Activated T-cell treated with anti-CD3 and anti-CD28 coated beads, Interleukin-2, amount 50 U/mL, for 48 hours (primary cell): ENCODE measurements at places on chromosomes 2 and 18.
A peak's percentile ranks its signal among the peaks of the same experiment; 100 is the strongest.

DNA sequence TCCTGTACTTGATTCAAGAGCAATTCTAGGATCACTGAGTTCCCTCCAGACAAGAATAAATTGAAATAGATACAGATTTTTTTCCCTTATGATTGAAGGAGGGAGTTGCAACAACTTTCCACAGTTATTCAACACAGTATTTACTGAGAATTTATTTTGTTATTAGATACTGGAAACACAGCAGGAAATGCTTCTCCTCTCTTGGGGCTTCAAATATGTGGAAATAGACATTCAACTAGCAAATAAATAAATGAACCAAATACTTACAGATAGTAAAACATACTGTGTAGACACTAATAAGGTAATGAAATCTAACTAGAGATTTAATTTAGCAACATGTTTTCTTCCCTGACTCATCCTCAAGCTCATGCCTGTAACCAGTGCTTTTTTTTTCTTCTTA is 169.2 kb downstream of the LNPK start:
- no peak for DNase-seq

GRCh38 chr2:173740639-173741038 is 224.5 kb downstream of the SP3 start:
- DNase-seq: no peak

- no peak for DNase-seq
These were observed 129.9 kb downstream of the SPTBN1 start for GRCh38 chr2:54586062-54586461.

- DNase-seq: no peak
These were observed 2.3 kb downstream of the KIF5C start for GRCh38 chr2:148877403-148877740.

- DNase-seq: no peak
These were observed 37.1 kb downstream of the SULT1C2 start for GRCh38 chr2:108325756-108326155.

DNA sequence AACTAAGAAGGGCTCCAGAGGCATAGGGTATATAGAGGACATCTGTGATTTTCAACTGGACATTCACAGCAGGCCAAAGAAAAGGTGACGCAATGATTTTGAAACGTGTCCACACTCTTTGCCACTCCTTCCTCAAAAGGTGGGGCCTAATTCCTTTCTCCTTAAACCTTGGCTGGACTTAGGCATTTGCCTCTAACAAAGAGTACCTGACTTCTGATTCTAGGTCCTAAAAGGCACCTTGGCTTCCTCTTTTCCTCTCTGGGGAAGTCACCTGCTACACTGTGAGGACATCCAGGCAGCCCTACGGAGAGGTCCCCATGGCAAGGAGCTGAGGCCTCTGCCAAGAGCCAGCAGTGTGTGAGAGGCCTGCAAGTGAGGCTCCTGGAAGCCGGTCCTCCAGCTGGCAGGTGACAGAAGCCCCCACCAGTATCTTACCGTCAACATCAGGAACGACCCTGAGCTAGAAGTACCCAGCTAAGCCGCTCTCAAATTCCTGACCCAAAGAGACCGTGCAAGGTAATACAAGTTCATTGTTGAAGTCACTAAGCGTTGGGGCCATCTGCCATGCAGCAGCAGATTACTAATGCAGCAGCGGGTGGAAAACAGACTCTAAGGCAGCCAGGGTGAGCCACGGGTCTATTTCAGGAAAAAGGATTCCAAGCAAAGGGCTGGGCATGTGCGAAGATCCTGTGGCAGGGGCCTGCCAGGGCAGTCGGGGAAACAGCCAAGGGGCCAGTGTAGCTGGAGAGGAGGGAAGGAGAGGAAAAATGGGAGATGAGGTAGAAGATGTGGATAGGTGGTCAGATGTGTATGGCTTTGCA is 7.4 kb upstream of the HES6 start:
- no peak for DNase-seq

DNA sequence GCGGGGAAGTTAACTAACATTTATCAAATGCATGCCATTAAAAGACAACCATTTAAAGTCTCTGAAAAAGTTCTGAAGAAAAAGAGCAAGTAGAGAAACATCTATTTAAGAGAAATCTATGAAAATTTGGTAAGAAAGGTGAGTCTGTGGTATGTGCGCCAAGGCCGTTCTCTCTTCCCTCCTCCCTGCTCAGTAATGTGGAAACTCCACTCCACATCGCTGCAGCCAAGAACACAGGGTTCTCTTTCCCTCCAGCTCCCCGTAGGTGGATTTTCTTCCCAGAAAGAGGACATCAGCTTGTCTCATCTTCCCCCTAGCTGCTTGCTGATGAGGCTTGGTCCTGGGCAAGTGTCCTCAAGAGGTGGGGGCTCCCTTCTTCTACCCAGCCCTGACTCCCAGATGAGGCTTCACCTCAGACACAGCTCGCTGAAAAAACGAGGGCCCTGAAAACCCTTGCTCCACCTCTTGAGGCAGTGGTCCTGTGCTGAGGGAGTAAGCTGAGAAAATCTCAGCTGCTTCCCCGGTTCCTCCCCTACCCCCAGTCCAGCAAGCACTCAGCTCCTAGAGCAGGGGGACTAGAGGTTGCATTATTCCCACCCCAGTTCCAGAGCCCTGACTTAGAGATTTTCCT is 45.8 kb upstream of the PTPRM start:
- DNase-seq: no peak

DNA sequence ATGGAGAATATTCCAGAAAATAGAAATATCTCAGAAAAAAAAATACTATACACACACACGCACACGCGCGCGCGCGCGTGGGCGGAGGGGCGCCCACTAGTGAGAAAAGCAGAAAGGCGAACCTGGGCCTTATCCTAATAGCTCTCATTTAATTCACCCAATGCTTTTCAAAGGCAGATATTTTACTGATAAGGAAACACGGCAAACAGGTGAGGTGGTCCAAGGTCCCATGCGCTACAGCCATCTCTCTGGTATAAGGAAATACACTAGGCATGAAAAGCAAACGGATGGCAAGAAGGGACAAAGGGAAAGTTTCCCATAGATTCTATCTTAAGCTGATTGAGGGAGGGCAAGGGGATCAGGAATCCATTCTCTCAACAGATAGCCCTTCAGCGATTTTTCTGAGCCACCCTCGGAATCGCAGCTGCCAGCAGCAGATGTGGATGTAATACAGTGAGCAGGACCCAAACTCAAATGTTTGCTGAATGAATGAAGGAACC is 136.7 kb downstream of the TMEM247 start:
- DNase-seq: no peak

DNA sequence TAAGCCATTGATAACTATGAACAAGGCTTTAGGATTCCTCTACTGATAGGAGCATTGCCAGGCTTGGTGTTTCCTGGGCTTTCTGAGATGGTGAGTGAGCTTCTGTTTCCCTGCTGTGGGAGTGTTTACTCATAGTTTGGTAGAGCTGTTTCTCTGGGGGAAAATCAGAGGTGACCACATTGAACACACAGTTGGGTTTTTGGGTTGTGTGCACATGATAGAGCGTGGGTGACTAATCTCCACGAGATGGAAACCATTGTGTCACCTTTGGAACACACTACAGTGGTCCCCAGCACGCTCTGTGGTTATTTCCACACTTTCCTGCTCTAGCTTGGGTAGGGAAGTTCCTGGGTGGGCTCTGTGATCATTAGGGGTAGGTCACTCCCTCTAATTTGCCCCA is 5.4 kb downstream of the IL1R1 start:
- peak; percentile 77 for DNase-seq

- no peak for DNase-seq
These were observed 272.3 kb upstream of the COL3A1 start for GRCh38 chr2:188701836-188702235.

DNA sequence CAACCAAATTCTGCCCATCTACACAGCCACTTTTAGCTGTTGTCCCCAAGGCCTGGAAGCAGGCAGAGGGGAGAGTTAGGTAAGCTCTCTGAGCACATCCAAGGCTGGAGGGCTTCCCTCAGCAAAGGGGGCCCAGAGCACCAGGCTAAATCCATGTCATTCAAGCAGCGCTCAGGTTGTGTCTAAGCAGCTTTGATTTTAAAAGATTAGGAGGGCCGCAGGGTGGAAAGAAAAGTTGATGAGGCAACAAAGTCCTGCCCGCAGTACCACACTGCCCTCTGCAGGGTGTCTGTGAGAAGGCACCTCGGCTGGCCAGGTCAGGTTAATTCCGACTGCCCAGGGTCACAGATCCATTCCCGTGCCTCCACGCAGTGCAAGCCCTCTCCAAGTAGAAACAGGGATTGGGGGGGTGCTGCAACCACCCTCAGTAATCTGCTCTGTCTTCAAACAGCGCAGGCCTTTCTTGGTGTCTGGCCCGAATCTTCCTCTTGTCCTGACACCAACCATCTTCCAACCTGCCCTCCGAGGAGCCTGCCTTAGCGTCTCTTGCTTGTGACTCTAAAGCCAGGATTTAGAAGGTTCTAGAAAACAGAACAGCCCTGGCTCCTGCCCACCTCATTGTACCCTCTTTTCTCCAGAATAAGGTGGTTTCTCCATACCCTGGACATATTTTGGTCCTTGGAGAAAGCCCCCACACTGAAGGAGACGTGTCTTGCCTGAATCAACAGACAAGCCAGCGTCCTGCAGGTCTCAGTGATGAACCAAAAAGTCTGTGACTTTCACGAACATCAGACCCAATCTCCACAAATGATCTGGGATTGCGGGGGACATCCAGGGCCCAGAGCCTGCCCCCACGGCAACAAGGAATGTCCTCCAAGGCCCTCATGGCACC is 289.2 kb downstream of the TNS1 start:
- peak; percentile 83 for DNase-seq

DNA sequence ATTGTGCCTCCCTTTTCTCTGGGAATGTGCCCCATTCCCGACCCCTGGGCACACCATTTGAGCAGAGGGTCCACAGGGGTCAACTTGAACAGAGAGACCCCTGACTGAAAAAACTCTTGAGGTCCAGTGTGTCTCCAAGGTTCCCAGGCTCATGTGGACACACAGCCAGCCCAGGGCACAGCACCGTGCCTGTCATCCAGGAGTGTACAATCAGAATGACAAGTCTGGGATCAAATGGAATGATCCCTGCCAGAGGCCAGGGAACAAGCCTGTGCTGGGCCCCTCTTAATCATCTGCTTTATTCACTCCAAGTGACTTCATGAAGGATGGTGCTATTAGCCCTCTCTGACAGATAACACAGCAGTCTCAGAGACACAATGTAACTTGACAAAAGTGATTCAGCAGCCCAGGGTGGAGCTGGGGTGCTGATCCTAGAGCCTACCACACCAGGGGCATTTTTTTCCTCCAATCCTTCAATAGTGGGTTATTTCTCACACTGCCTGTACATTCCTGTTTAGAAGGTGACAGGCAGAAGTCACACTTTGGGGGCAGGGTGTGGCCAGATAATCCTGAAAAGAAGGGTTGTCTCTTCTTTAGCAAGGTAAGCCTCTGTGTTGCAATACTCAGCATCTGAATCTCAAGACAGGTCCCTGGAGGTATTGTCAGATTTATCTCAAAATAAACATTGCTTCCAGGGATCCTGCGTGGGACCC is 84.0 kb upstream of the TMEM200C start:
- DNase-seq: no peak

- no peak for DNase-seq
These were observed 334.8 kb downstream of the CELF4 start for GRCh38 chr18:37230768-37231167.
